Activated CD4-positive, alpha-beta T cell treated with anti-CD3 and anti-CD28 coated beads, Interleukin-2, amount 50 U/mL, for 4 hours (primary cell): ENCODE measurements at places on chromosomes 13 and 19.

- DNase-seq, result no peak
These were observed 336.1 kb downstream of the SHISA2 start for GRCh38 chr13:25715760-25716159.

DNA sequence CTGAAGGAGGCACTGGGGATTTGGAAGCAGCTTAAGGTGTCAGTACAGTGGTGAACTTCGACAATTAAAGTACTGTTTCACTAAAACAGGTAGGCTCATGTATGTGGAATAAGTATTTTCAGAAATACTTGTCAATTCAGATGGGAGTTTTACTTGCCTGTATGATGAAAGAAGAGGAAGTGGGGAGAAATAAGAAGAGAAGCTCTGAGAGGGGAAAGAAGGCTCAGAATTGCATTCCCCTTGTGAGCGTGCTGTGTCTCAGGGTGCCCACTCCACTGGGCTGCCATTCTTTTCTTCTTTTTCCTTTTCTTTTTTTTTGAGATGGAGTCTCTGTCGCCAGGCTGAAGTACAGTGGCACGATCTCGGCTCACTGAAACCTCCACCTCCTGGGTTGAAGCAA is 38.6 kb upstream of the RNF17 start:
- no peak for DNase-seq

GRCh38 chr13:80666782-80667552 is 326.0 kb upstream of the SPRY2 start:
- no peak for DNase-seq

GRCh38 chr13:61415058-61415721 is 459 bp downstream of the PCDH20 start:
- DNase-seq, result no peak

DNA sequence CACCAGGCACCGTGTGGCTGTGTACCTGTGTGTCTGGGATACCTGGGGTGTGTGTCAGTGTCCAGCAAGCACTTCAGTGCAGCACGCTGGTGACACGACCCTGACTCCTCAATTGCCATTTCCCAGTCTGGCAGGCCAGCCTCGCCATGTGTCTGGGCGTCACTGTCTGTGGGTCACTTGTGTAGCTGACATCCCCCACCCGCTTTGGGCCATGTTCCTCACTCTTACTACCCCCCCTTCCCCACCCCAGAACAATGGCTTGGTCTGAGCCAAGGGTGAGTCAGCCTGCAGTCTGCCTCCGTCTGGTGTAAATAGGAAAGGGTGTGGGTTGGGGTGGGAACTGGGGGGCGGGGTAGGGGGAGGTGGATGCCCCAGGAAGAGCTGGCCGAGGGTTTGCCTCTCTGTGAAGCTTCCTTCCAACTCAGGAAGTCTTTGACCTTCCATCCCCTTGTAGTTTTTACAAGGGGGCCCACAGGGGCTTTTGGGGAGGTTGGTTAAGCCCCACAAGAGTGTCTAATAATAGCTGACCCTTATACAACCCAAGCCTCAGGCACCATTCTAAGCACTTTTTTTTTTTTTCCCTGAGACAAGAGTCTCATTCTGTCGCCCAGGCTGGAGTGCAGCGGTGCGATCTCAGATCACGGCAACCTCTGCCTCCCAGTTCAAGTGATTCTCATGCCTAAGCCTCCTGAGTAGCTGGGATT is 17.6 kb downstream of the NOVA2 start:
- no peak for DNase-seq

- DNase-seq, result no peak
These were observed 28.4 kb downstream of the TMTC4 start for GRCh38 chr13:100646030-100646673.

DNA sequence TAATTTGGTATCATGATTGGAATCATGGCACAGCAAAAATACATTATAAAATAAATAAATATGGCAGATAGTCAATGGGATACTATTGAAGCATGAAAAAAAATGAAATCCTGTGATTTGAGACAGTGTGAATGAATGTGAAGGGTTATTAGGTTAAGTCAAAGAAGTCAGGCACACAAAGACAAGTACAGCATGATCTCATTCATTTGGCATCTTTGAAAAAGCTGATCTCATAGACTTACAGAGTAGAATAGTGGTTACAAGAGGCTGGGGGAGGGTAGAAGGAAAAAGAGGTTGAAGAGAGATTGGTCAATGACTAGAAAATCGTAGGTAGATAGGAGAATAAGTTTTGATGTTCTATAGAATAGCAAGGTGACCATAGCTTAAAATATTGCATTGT is 295.1 kb upstream of the SLITRK5 start:
- DNase-seq, result no peak

GRCh38 chr19:27746691-27747380 is 1466.1 kb downstream of the UQCRFS1 start:
- DNase-seq, result no peak

GRCh38 chr19:29695765-29696564 is 19.1 kb downstream of the C19orf12 start:
- DNase-seq, result no peak

DNA sequence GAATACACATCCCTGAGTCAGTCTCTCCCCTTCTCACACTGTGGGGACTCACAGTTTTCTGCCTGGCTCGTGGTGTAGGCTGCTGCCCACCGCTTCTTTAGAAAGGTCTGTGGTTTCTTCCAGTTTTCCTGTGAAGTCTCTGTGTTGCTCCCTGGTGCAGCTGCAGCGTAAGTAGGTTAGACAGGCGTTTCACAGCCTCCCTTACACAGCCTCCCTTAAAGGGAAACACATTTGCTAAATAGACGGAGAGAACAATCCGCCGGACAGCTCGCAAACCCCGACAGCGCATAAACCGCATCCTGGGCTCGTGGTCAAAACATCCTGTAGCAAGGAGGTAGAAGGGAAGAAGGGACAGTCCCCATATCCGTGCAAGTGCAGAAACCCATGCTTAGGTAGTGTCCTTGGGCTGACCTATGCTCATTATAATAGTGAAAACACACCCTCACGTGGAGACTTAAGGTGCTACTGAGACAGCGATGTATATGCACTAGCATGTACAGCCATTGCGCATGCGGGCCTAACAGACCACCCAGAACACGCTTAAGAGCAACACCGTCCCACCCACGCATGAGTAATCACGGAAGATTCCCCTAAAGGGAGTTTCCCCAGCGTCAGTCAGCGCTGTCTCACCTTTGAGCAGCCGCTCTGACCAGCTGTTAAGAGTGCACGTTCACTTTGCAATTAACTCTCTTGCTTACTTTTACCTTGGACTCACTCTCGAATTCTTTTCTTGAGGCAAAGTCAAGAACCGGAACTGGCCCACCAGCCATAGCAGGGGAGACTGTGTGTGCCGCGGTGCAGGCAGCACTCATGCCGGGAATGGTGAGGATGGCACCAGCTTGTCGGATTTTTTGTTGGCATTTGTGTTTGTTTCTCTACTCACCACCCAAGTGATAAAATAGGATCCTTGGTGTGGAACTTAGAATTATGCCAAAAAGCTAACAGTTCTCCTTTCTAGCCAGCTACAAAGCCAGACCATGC is 16.6 kb downstream of the SIGLEC8 start:
- DNase-seq, result peak; percentile 88

DNA sequence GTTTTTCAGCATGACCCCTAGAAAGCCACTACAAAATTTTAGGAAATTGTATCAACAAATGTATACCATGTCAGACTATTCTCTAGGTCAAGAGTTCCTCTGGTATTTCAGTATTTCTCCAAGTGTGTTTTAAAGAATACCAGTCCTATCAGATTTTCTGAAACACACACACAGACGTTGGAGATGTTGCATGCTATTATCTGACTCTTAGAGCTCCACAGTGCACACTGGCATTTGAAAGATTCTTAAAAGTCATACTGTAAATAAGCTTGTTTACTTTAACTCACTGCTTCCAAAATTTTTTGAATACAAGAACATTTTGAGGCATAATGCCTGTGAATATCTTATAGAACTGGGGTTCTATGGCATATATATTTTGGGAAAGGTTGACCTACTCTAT is 33.8 kb upstream of the VWA8 start:
- DNase-seq, result no peak

DNA sequence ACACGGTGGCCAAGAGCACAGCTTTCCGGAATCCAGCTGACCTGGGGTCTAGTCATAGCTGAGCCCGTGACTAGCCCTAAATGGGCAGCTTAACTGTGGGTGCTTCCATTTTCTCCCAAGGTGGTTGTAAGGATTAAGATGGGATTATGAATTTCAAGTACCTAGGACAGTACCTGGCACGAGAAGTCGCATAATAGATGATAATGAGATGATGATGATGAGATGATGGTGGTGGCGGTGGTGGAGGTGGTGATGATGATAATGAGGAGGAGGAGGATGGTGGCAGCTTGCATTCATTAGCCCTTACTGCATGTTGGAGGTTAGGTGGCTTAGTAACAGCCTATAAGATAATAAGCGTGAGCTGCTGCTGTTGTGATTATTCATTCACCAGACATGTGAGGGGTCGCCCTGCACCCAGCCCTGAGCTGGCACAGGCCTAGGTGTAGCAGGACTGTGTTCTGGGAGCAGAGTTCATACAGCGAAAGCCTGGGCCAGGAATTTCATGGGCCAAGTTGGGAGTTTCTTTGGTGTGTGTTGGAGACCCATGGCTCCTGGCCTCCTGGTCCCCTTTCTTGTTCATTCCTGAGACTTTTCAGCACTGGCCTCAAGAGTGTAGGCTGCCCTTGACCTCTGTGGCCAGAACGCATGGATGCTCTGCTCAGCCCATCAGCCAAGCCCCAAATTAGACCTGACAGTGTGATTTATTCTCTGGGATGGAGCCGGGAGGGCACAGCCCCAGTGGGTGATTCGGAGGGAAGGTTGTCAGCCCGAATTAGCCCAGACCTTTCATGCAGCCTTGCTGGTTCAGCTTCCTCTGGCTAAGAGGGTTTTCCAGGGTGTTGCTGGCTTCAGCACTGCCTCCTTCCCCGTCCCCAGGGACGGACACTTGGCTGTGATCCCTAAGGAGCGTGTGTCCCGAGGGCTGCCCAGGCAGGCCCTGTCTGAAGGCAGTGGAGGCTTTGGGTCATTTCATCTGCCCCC is 128.8 kb downstream of the SIPA1L3 start:
- no peak for DNase-seq

- no peak for DNase-seq
These were observed 28.0 kb downstream of the MAB21L1 start for GRCh38 chr13:35448465-35448864.

DNA sequence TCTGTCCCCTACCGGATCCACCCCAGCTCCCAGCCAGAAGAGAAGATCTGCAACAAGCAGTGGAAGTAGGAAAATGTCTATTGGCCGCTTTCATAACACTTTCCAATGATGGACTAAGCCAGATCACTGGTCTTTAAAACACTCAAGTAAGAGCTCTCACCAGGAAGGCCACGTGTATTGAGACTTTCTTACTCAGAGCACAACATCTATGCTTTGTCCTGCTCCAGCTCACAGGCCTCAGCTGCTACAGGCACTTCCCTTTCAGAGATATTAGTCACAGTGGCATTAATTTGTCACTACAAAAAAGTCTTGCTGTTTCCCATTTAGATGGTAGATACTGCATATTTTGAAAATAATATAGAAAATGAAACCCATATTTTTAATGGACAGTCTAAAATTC is 164.2 kb downstream of the ABCC4 start:
- DNase-seq, result no peak

GRCh38 chr13:112115403-112116091 is 48.6 kb downstream of the SOX1 start:
- no peak for DNase-seq

DNA sequence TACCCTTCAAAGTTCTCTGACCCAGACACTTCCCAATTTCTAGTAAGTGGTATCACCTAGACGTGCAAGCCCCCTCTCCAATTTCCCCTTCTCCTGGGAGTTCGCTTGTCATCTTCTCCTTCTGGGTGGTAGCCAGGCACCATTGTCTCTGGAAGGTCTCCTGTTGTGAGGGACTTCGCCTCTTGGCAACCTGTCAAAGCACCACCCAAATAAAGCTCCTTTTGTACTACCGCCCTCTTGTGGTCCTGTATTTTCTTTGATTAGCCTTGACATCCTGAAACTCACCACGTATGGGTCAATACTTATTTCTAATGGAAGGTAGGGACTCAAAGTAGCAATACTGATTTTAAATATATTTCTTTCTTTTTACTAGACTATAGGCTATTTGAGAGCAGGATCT is 8.2 kb downstream of the GPC5 start:
- no peak for DNase-seq

- DNase-seq, result no peak
These were observed 142.1 kb downstream of the GPC6 start for GRCh38 chr13:93368718-93369117.

GRCh38 chr19:40159744-40160143 is 31.5 kb upstream of the MAP3K10 start:
- DNase-seq, result no peak

GRCh38 chr13:73299787-73300186 is 241.0 kb downstream of the KLF5 start:
- no peak for DNase-seq

DNA sequence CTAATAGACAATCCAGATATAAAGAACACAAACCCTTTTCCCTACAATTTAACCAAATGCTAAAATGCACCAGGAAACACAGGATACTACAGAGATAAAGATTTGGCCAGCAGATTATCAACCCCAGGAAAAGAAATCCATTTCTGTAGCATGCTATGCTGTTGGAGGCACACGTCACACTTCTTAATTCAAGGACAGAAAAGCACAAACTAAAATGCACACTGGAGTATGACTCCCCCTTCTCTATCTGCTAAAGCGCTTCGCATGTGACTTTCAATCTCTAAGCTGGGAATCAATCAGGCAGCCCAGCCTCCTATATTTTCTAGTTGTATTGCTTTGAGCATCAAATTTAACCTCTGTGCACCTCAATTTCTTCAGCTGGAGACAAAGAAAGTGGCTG is 22.2 kb downstream of the ABCC4 start:
- DNase-seq, result no peak

DNA sequence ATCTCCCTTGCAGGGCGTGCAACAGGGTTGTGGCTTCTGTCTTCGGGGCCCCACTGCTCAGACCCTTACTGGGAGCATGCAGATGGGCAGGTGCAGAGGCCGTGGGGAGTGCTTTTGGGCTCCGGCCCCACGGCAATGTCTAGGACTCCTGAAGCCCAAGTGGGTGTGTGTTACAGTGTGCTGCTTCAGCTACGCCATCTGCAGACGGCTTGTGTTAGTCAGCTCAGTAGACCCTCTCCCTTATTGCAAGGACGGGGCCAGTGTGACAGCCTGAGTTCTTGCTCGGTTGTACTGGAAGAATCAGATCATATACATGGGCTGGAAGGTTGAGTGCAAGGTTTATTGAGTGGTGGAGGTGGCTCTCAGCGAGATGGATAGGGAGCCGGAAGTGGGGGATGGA is 39.3 kb downstream of the DNAJC3 start:
- no peak for DNase-seq

DNA sequence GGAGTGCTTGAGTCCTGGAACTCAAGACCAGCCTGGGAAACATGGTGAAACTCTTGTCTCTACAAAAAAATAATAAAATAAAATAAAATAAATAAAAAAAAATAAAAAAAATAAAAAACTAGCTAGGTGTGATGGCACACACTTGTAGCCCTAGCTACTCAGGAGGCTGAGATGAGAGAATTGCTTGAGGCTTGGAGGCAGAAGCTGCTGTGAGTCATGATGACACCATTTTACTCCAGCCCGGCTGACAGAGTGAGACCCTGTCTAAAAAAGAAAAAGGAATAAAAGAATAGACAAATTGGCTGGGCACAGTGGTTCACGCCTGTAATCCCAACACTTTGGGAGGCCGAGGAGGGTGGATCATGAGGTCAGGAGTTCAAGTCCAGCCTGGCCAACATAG is 1168.9 kb downstream of the SLITRK5 start:
- no peak for DNase-seq

GRCh38 chr19:15323496-15324235 is 8.7 kb downstream of the BRD4 start:
- no peak for DNase-seq

- no peak for DNase-seq
These were observed 18.2 kb downstream of the EFNB2 start for GRCh38 chr13:106517109-106517847.

GRCh38 chr13:33284031-33284430 is 1.5 kb downstream of the STARD13 start:
- DNase-seq, result no peak
